Activated CD4-positive, alpha-beta T cell treated with anti-CD3 and anti-CD28 coated beads, Interleukin-2, amount 50 U/mL, for 4 hours (primary cell): ENCODE measurements at places on chromosomes 12 and 14.

DNA sequence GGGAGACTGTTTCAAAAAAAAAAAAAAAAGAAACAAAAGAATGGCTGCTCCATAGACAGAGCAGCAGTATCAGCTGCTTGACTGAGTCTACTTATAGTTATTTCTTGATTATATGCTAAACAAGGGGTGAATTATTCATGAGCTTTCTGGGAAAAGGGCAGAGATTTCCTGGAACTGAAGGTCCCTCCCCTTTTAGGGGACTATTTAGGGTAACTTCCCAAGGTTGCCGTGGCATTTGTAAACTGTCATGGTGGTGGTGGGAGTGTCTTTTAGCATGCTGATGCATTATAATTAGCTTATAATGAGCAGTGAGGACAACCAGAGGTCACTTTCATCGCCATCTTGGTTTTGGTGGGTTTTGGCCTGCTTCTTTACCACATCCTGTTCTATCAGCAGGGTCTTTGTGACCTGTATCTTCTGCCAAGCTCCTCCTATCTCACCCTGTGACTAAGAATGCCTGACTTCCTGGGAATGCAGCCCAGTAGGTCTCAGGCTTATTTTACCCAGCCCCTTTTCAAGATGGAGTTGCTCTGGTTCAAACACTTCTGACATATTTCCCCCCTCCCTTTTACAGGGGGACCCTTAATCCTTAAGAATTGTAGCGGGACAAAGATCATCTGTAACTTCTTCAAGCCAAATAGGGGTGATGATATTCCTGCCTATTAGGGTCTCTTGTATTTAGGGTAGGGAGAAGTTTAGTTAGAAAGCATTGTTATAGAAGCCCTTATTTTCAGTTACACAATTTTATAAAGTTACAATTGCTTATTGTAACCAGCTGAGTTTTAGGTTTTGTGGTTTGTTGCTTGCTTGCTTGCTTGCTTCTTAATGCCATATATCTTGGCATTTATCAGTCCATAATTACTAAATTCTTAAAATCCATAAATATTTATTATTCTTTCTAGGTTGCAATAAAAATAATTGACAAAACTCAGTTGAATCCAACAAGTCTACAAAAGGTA, 42.5 kb downstream of the MARK3 start:
- DNase-seq, result peak; percentile 10

- no peak for DNase-seq
Observed at GRCh38 chr14:91111443-91111842, 2.4 kb upstream of the DGLUCY start.

DNA sequence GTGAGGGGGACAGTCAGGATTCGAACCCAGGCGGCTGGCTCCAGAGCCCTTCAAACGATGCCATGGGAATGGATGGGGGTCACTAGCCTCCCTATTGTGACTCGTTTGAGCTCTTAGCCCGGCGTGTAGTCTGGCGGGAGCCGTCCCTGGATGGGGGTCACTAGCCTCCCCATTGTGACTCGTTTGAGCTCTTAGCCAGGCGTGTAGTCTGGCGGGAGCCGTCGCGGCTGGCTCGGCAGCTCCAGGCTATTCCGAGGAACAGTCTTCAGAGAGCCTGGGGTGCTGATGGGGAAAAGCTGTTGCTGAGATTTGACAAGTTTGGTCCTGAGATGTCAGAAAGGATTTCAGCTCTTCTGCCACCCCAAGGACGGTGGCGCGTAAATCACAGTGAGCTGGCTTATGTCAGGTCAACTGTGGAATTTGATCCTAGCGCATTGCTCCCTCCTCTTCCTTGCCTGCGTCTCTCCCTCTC, 58.3 kb downstream of the CALM1 start:
- no peak for DNase-seq

GRCh38 chr12:7869137-7869536, 3.6 kb downstream of the SLC2A14 start:
- DNase-seq, result no peak

DNA sequence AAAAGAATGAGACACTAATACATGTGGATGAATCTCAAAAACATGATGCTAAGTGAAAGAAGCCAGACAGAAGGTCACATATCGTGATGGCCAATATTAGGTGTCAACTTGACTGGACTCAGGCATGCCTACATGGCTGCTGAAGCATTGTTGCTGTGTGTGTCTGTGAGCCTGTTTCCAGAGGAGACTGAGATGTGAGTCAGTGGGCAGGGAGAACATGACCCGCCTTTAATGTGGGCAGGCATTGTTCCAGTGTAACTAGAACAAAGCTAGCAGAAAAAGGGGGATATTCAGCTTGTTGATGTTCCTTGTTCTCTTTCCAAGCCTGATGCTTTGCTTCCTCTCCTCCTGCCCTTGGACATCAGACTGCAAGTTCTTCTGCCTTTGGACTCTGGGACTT, 47.6 kb downstream of the DCAF5 start:
- no peak for DNase-seq
